NCI-H524 (cell line): ENCODE measurements at places on chromosomes 12 and 14.

DNA sequence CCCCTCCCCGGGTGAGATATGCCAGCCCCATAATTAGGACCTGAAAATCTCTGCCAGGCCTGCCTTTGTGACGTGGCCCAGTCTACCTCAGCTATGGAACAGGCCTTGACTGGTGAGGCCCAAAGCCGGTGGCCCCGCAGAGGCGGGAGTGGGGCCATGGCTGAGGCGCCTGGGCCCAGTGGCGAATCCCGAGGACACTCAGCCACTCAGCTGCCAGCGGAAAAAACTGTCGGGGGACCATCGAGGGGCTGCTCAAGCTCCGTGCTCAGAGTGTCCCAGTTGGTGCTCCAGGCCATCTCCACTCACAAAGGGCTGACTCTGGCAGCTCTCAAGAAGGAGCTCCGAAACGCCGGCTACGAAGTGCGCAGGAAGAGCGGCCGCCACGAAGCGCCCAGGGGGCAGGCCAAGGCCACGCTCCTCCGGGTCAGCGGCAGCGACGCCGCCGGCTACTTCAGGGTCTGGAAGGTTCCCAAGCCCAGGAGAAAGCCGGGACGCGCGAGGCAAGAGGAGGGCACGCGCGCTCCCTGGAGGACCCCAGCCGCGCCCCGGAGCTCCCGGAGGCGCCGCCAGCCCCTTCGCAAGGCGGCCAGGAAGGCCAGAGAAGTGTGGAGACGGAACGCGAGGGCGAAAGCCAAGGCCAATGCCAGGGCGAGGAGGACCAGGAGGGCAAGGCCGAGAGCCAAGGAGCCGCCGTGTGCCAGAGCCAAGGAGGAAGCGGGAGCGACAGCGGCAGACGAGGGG lies 21.4 kb downstream of the ZNF641 start:
- DNase-seq, result no peak

- DNase-seq, result no peak
These were observed 431.7 kb downstream of the NPAS3 start for GRCh38 chr14:33370426-33370825.

GRCh38 chr12:125470838-125471783 lies 405.9 kb downstream of the AACS start:
- DNase-seq, result no peak

GRCh38 chr14:24085215-24085614 lies 8.9 kb upstream of the PCK2 start:
- peak; percentile 97 for DNase-seq

DNA sequence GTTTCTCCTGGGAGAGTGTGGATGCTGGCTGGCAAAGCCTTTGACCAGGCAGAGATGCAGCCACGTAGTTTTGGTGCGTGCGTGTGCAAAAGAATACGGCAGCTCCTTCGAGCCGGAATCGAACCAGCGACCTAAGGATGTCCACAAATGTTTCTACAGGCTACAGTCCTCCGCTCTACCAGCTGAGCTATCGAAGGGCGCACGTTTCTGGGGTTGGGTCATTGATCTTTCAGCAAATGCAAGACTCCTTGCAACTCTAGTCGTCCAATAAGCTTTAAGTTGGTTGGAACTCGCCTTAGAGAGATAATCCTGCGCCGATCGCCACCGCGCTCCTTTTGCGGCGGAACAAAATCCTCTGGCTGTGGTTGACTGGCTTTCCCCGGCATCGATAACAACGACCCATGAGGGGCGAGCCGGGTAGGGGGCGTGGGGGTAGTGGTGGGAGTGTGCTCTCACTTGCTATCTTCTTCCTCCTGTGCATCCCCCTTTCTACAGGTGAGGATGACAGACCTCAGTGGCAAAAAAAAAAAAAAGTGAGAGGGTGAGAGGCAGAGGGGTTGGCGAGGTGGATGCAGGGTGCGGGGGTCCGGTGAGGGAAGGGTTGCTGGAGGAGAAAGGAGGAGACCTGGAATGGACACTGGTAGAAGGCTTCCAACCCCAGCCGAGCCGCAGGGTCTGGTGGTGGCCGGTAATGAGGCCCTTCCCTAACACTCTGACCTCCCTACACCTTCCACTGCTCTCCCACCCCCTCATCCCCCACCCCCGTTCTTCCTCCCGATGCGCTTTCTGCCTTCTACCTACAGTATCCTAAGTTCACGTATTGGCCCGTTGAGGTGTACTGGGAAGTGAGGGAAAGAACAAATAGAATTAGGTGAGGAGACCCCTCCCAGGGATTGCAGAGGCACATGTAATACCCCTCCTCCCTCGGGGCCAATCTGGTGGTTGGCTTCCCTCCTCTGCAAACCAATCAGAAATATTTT lies 11.8 kb upstream of the OR6S1 start:
- DNase-seq, result no peak

- DNase-seq, result no peak
These were observed 227.3 kb upstream of the DAAM1 start for GRCh38 chr14:58961045-58961731.

DNA sequence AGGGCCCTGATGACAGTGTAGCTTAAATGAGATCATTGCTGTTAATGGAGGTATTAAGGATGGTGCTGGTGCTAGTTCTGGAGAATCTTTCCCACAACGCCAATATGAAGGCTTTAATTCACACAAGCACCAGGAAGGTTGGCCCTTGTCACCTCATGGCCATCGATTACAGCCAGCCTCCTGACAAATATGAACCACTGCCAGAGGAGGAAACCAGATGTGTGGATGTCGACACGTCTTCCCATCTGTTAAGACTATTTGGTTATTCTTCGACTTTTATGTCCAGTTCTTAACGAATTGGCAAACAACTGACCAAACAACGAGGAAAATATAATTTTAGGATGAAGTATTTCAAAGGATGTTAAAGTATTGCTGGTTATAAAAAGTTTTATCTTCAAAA lies 79.5 kb downstream of the PIK3C2G start:
- DNase-seq, result no peak

- peak; percentile 5 for DNase-seq
These were observed 118.7 kb upstream of the PTPRQ start for GRCh38 chr12:80325167-80325959.

- no peak for DNase-seq
These were observed 35.1 kb downstream of the NRDE2 start for GRCh38 chr14:90296641-90297040.

GRCh38 chr12:75977590-75977951 lies 54.0 kb downstream of the PHLDA1 start:
- no peak for DNase-seq

DNA sequence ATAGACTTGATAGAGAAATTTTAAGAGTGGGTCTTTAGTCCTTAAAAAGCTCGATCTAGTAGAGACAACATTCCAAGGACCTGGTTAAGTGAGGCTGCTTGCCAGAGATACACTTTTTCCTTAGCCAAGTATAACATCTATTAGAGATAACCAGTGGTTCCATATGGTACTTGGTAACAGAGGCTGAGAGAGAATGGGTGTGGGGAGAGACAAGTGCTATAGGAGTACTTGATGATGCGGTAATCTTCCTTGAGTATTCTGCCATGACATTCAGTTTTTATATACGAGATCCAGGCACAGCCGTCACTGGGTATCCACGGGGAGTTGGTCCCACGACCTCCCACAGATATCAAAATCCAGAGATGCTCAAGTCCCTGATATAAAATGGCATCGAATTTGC lies 77.4 kb upstream of the REP15 start:
- DNase-seq, result no peak

DNA sequence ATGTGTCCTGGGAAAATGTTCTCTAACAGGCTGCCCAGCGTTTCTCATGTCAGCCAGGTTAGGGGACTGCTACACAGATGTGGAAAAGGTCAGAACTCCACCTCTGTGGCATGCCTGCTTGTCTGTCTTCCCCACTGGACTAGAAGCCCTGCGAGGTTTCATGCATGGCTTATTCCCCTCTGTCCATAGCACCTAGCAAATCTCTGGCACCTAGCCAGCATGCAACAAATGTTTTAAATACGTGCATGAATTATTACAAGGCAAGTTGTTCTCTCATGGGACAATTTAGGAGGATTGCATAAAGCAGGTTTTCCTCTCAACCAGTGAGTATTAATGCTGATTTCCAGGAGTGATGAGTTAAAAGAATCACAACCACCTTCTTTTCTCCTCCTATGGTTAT lies 21.4 kb upstream of the KCNK13 start:
- no peak for DNase-seq

- DNase-seq, result no peak
These were observed 2.8 kb downstream of the DHH start for GRCh38 chr12:49091836-49092085.

- DNase-seq, result no peak
These were observed 178.6 kb upstream of the NOS1 start for GRCh38 chr12:117540011-117540410.

DNA sequence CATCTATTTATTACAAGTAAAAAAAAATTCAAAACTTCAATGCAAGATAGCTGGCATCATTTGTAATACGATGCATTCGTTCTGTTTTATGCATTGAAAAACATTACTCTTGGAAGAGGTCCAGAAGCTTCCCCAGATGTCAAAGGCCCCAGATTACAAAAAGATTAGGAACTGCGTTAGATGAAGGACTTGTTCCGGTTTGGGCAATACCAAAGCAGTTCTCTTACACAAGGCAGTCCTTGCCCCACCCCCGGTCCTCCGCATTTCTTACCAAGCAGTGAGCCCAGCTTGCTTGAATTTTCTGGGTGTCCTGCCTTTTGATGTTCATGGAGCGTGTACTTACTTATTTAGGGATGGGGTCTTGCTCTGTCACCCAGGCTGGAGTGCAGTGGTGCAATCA lies 4.8 kb upstream of the HVCN1 start:
- no peak for DNase-seq

DNA sequence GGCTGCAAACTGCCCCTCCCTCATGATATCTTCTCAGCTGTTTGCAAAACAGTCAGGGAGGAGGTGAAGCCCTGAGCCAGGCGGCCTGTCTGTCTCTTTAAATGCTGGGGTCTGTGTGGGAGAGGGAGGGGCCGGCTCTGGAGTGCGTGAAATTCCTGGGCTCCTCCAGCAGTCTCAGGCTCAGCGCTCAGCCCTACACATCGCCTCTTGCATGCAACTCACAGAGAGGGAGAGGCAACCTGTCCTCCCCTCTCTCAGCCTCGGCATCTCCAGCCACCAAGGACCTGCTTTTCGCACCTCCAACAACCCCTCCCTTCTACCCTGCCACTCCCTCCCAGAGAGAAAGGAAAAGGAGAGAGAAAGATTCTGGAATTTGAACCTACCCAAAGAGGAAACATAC lies at the start of gene NRXN3:
TSS of gene NRXN3 (plus strand) at position 171 of the 400 bp plus-strand sequence. CDS start 72,721 bp downstream, outside the sequence.
- DNase-seq, result no peak

DNA sequence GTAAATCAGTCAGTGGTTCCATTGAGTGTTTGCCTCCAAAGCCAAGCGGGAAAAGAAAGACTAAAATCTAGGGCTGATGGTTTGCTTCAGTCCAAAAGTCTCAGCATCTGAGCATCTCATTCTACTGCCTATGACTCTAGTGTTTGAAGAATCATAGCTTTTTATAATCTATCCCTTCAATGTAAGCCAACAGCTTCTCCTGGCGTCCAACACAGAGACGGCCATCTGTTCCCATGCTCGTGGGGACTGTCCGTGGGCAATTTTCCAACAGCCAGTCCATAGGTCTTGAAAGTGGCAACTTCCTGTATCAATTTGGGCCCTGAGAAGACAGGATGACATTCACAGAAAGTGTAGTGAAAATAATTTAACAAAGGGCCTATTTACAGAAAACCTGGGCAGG lies 544.4 kb upstream of the TMEM132C start:
- peak; percentile 87 for DNase-seq

- peak; percentile 94 for DNase-seq
These were observed 20.3 kb downstream of the SLC8A3 start for GRCh38 chr14:70168406-70168805.

DNA sequence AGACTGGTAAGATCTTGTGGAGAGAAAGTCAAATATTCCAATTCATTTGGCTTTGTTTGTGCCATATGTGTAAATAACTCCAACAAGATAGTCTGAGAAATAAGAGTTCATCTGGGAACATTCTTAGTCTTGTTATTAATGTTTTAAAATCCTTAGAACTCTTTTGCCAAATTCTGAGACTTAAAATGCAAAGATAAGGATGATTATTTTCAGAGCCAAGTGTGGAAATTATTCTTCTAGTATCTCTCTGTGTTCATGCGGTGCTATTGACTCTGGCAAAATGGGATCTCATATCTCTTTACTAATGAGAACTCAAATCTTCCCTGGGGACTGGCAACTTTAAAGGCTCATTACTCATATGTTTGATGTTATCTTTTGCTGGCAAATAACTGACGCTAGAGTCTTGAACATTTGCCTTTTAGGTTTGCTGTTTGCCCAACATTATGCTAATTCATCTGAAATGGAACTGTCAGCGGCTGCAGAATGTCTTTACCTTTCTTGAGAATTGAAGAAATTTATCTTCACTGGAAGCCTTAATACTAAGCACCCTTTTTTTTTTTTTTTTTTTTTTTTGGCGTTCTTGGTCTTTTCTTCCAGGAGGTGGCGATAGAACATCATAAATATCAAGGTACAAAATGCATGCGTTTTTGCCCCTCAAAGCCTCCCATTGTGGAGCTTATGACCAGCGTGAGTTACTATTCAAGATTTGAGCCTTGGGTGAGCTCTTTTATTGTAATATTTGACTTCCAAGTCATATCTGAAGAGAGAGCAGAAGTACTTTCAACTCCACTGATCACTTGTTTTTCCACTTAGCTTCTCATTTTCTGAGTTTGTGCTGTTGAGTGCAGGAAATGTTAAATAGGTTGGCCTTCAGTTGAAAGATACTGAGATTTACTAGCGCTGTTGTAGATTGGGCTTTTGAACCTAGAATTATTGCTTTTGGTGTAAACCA lies 86.5 kb downstream of the CAND1 start:
- DNase-seq, result no peak

DNA sequence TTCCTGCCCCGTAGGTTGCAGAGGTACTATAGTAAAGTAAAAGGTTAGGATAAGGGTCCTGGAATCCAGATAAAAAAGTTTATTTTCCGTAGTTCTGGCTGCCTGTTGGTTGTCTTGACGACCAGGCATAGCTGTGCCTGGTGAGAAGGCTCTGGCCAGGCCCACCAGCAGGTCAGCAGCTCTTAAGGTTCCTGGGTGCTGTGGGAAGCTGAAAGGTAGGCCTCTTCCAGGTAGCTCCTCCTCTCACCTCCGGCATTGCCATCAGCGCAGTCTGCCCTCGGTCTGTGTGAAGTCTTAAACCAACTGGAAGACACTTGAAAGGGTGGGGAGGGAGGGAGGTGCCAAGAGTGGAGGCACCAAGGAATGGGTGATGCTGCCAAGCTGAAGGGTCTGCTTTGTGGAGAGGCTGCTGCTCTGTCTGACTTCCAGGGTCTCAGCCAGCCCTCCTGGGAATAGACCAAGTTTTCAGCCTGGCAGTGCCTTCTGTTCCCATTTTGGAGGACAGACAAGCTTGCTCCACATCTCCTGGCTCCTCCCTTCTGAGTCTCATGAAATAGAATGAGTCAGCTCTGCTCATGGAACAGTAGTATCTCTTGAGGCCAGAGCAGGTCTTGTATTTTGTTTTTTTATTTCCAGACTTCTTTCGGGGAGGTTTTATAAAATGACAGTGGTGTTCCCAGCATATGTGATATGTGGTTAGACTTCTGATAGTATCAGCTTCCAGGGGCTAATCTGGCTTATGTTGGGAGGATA lies 5.2 kb upstream of the ACADS start:
- no peak for DNase-seq

- DNase-seq, result no peak
These were observed 62.6 kb upstream of the RESF1 start for GRCh38 chr12:31896514-31897039.

- no peak for DNase-seq
These were observed 2.8 kb downstream of the TESPA1 start for GRCh38 chr12:54981796-54982195.

- no peak for DNase-seq
These were observed 89.0 kb downstream of the RFX4 start for GRCh38 chr12:106671840-106672239.
